ENCODE measurements at places on chromosomes 1 and 21.

DNA sequence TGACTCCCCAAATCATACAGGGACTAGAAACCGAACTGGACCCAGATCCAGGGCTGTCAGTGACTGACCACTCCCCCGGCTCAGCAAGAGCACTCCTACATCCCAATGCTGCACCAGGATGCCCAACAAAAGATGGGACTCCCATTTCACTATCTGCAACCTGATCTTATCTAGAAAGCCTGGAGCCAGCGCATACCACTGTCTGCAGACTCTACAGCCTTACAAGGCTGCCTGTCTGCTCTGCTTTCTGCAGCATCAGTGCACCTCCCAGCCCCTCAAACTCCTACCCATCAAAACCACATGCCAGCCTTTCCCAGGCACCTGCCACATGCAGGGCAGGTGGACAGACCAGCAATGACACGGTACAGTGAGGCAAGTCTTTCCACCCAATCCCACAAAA, 52.2 kb downstream of the SSBP3 start:
- no peak for DNase-seq

DNA sequence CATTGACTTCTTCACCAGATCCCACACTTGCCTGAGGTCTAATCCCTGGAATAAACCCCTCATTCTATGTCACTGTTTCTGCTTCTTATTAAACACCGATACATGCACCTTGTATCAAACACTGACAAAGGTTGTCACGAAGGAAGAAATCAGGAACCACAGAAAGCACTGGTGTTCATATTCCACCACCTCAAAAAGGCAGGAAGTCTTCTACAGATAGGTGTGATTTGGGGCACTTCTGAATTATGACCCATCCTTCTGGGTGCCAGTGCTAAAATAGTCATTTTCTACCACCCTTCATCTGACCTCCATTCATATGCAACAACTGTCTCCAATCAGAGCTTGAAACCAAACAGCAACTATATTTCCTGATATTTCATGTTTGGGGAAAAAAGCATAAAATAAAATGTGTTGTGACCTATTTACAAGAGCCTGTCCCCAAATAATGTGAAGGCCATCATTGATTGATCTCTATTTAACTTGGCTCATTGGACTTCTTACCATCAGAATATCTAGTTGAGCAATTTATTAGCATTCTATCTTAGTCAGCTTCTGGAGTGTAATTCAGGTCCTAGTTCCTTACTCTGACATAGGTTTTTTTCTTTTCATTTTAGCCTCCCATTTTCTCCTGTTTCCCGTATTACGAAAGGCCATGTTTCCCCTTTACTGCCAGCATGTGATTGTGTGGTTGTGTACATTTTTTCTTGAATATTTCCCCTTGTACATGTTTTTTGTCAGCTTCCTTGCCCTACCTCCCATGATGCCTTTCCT, 43.1 kb downstream of the DUSP10 start:
- DNase-seq: no peak

DNA sequence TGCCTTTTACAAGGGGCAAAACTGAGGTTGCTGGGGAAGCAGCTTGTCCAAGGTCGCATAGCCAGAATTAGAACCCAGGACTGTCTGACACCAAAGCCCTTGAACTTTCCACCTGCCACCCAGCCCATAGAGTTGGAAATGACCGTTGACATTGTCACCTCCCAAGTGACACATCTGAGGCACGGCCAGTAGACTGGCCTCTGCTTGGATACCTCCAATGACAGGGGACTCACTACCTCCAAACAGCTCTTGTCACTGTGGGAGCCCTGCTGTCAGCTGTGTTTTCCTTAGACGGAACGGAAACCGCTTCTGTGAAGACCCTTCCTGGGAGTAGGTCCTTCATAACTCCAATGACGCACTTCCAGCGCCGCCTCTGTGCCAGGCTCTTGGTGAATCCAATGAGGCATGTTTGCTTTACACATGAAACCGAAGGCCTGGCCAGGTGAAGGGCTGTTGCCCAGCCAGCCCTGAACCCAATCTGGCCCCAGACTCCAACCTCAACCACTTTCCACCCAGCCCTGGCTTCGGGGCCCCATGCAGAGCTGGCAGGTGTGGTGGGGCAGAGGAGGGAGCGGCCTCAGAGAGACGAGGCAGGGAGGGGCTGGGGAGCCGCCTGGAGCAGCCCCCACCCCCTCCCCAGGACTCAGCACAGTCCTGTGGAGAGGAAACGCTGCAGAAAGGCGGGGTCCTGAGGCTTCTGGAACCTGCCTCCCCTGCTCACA, 109.2 kb upstream of the IFFO2 start:
- DNase-seq: no peak

GRCh38 chr1:159916242-159917051, 8.9 kb downstream of the TAGLN2 start:
- DNase-seq: no peak

DNA sequence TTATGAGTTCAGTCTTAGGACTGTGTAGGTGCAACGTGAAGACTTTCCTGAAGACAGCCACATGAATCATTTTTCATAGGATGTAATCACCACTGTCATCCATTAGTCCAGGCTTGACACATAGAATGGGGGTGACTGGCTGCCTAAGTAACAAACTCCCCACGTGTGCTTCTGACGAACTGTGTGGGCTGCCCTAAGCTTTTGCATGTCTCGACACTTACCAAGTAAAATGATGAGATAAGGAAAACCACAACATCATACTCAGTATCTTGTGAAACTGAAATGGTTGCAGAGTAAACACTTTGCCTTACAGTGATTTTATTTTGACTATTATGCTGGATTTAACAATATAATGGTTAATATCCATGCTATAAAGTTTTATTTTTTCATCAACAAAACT, 19.5 kb downstream of the ERG start:
- no peak for DNase-seq

GRCh38 chr21:44924606-44925377, 4.1 kb upstream of the ITGB2 start:
- no peak for DNase-seq

DNA sequence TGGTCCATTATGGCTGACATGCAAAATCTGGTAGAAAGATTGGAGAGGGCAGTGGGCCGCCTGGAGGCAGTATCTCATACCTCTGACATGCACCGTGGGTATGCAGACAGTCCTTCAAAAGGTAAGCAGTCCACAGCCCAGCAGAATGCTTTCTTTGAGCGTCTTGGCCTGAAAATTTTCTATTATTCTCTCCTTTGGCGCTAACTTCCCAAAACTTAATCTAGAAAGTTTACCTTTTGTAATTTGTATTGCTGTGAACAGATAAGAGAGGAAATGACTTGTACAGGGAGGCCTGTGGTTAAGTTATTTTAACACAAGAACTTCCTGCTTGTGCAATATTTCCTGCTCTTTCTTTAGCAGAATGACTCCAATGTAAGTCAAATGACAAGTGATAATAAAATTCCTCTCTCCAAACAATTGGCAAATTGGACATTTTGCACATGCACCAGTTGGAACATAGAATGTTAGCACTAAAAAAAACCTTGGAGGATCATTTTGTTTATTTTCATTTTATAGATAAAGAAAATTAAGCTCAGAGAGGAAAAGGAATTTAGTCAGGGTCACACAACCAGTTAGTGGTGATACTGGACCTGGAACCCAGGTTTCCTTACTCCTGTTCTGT, 18.9 kb downstream of the CAP1 start:
- DNase-seq: peak; percentile 53

DNA sequence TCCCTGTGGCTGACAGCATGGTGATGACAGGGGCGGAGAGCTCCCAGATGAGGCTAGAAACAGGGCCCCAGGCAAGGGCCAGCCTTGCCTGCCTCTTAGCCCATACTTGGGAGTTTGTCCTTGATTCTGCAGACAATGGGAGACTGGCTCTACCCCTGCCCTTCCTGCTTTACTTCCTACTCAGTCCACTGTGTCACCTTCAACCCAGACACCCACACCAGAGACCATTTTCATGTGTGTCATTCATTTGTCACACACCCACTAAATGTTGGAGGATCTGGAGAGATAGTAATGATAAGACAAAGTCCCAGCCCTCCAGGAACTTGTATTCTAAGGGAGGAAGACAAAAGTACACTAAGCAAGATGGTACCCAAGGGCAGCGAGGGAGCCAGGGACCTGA, 43.7 kb downstream of the SYT6 start:
- DNase-seq: no peak

GRCh38 chr1:112165375-112165774, 175.9 kb upstream of the KCND3 start:
- DNase-seq: no peak

DNA sequence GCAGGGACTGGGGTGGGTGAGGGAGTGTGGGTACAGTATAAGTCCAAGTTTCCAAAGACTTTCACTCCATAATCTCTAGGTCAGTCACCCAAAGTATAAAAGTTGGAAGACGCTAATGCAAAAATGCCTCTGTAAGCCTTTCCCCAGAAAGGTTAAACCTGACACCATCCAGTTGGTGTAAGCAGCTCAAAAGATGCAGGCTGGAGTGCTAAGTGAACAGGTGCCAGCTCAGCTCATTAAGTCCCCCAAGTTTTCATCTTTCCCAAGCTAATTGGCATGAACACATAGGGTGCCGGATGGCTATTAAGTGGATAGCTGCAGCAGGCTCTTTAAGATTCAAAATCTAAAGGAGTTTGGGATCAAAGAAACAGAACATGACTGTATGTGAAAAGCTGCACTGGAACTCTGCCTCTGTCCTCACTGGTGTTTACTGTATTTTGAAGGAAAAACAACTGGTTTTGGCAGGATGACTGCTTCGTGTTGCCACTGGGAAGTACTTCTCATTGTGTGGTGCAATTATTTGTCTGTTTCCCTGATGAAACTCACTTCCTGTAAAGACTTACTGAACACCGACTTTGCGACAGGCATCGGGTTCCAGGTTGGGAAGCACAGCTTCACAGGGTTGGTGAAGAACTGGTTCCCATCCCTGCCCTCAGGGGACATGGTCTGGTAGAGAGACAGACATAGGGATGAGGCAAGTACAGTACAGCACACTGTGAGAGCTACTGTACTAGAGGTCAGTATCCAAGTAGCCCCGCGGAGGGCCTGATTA, 152.7 kb downstream of the DAB1 start:
- DNase-seq: no peak

- DNase-seq: no peak
Measured at GRCh38 chr1:205800427-205800826, 12.6 kb downstream of the SLC41A1 start.

DNA sequence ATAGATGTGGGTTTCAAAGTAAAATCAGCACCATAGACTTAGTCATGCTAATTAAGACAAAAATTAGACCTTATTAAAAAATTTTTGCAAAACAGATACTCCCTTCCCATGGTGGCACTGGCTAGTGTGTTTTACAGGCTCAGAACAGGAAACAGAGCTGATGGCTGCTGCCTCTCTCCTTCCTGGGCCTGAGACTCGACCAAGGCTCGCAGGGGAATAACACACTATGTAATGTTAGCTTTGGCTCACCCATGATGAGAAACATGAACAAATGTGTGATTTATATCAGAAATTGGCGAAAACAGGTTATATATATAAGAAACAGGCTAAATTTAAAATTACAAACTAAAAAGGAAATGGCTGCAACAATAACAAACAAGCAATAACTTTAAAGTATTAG, 50.7 kb downstream of the ERG start:
- no peak for DNase-seq

DNA sequence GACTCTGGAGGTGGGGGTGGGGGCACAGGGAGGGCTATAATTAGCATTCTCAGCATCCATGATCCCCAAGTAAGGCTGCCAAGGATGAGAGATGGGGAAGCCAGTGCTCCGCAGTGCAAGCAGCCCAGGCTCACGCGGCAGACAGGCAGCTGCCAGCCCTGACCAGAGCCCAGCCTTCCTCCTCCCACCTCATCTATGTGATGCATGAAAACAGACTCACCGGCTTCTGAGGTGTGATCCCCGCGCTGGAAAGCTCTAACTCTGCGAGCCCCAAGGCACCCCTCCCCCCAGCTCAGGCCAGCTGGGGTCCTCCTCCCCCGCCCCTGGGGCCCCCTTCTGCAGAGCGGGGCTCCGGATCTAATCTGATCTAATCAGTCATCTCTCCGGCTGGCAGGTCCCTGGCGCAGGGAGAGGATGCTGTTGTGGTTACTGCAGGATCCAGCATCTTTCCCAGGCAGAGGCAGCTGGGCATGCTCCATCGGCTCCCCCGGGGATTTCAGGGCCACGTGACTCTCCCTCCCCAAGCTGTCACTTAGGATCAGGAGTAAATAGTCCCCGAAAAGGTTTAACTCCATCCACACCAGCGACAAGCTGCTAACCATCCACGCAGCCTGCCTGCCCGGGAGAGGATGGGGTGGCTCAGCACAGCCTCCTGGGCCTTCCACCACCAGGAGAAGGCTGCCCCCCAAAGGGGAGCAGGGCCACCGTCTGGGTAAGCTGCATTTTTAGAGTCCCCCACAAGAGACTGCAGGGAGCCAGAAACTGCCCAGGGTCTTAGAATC, at the start of gene PLEKHA6:
PLEKHA6 (minus strand) TSS at position 456 of the 782 bp plus-strand sequence. CDS start 86,202 bp downstream, outside the sequence.
- no peak for DNase-seq
